Sigmoid colon (tissue), 7 donors: ENCODE measurements at places on chromosomes 7 and 10. TPM values are rescaled to one million over a fixed set of nuclear protein-coding genes. Genes with fewer than 3 reads are reported as not detected.

ANKRD61 gene
- total RNA-seq = not detected

ATOH7 gene
- not detected for total RNA-seq

PAX2 gene
- total RNA-seq = not detected

RTKN2 gene
- total RNA-seq = not detected

CCDC172 gene
- not detected for total RNA-seq

GRCh38 chr7:96973986-96974385 lies 31.4 kb upstream of the DLX6 start:
- no peak for DNase-seq

GRCh38 chr7:125424721-125425120 lies 495.1 kb upstream of the POT1 start:
- no peak for DNase-seq

- no peak for DNase-seq
Measured at GRCh38 chr7:157194948-157195347, 56.2 kb downstream of the UBE3C start.

DNA sequence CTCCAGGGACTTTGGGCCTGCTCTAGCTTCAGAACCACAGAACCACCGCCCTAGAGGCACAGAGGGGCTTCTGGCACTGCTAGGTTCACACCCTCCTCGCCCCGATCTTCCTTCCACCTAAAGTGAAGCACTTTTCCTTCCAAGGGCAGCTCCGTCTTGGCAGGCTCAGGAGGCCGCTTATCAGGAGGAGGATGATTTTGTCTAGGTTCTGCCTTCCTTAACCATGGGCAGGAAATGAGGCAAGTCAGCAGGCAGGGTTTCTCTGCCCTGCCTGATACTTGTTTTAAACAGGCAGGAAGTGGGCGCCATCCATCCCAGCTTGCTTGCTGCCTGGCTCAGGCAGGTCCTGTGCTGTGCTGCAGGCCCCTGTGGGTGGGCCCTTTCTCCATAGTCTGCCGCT lies 8.3 kb upstream of the ATP6V0E2 start:
- DNase-seq = no peak

GRCh38 chr7:114070246-114070645 lies 151.4 kb upstream of the PPP1R3A start:
- no peak for DNase-seq

- no peak for DNase-seq
Measured at GRCh38 chr7:125747966-125748365, 818.3 kb upstream of the POT1 start.

DNA sequence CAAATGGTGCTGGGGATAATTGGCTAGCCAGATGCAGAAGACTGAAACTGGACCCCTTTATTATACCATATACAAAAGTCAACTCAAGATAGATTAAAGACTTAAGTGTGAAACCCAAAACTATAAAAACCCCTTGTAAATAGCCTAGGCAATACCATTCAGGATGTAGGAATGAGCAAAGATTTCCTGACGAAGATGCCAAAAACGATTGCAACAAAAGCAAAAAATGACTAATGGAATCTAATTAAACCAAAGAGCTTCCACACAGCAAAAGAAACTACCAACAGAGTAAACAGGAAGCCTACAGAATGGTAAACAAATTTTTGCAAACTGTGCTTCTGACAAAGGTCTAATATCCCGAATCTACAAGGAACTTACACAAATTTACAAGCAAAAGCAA lies 30.9 kb upstream of the PLXDC2 start:
- DNase-seq = no peak

DNA sequence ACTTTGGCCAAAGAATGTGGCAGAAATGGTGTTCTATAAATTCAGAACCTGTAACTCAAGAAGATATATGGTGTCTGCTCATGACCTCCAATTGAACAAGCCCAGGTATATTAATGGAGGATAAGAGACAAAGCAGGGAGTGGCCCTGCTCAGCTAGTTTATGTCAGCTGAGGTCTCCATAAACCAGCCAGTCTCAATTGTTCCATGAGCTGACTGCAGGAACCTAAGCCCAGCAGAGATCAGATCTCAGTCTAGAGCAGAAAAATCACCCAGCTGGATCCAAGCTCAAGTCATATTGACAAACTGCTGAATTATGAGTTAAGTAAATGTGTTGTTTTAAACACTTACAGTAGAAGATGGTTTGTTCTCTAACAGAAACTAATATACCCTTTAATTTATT lies 105.5 kb upstream of the SGCE start:
- no peak for DNase-seq

DNA sequence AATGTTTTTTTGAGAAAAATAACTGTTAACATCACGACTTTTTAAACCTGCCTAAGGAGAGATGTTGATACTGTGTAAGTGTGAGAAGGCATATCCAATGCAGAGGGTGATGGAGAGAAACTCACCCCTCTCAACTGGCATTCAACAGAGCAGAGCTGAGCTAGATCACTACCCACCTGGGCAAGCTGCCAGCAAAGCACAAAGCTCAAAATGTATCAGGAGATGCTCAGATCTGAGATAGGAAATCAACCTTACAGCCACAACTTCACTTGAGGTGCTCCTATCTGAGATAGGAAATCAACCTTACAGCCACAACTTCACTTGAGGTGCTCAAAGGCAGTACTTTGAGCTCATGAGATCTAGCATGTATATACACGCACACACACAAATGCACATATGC lies 151.5 kb upstream of the PDE1C start:
- DNase-seq = no peak

DNA sequence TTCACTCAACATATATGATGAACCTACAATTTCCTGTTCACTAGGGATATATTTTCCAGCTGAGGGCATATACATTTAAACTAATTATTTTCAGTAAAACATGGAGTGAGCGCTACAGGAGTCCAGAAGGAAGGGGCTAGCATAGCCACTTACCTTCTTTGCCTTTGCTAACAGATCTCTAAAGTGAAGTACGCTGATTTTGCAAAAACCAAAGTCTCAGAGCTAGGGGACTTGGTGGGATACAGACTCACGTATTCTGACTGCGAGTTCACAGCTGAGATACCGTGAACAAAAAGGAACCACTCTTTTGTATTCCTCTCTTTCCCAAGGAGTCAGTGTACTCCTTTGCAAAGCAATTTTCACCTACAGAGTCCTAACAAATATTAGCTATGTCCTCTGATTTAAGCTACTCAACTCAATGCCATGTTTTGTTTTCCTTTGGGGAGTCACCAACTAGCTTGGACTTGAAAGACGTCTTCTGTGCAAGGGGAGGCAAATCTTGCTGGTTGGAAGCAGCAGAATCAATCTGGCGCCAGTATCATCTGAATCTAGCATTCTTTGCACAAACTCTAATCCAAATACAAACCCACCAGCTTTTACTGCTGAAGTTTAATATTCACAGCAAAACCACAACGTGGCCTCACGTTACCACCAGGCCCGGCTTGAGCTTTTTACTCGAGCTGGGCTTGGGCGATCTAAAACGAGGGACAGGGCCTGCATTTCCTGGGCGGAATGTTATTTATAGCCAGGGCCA lies 657 bp downstream of the CDNF start:
- no peak for DNase-seq

GRCh38 chr7:154720016-154720415 lies 282.9 kb downstream of the PAXIP1 start:
- no peak for DNase-seq

DNA sequence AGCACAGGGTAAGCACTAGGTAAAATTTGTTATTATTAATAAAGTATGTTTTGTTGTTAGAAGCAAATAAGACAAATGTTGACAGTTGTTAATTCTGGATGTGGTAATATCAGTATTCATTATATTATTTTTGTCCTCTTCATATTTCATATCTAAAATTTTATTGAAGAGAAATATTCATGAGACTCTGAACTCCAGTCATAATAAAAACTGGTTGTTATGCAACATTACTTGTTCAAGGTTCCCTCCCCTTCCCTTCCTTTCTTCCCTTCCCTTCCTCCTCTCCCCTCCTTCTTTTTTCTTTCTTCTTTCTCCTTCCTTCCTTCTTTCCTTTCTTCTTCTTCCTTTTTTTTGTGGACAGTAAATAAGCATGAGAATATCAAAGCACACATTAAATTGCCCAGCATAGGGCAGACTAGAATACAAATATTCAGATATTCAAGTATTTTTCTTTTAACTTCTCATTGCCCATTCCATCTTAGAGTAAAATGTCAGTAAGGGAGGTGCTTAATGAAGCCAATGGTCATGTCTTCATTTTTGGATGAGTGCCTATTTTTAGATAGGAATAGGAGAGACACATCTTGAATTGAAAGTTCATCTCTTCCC lies 245.0 kb downstream of the INHBA start:
- DNase-seq = no peak

- DNase-seq = no peak
Measured at GRCh38 chr10:114767101-114767985, 54.2 kb upstream of the FHIP2A start.

DNA sequence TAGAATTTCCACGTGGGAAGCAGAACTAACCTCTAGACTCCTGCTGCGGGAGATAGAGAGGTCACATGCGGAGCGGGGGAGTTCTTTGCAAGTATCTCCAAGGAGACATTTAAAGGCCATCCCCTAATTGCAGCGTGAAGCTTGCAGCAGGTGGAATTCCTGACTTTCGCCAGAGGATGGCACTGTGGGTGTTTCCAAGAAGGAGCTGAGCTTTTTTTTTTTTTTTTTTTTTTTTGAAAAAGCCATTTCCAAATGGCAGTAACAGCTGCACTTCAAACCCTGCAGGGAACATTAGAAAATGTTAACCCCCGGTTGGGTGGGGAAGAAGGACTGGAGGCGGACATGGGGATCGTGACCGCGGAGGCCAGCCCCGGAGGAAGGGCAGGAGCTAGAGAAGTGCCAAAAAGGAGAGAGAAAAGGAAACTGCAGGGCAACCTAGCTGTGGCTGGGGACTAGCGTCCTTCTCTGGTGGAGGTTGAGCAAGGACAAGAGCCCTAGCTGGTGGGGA lies 487.7 kb downstream of the TYW1 start:
- peak; percentile 68 for DNase-seq

DNA sequence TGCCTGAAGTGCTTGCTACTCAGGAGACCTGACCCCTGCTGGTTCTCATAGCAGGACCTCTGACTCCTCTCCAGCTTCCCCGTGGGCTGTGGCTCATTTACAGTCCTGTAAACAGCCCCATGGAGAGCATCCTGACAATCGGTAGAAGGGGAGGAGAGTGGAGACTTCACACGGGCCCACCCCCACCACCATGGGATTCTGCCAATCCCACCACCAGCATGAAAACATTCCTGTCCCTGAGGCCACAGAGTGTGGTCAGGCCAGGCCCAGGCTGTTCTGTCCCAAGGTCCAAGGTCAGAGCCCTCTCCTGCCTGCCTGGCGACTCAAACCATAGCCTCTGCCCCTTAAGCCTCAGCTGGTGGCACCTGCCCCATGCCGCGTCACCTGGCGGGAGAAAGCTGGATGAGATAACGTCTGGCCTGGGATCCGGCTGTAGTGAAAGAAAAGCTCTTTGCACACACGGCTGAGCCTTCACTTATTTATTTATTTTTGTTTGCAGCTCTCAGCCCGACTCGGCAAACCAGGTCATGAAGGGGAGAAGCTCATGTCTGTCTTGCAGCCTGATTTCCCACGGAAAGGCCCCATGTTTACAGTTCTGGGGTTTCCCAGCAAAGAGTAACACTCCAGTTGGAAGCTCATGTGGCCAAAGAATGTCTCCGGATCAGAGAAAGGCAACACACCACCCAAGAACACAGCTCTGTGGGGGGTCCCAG lies 293.6 kb upstream of the ZMIZ1 start:
- DNase-seq = no peak

- no peak for DNase-seq
Measured at GRCh38 chr7:102306916-102307677, 20.4 kb downstream of the SH2B2 start.

DNA sequence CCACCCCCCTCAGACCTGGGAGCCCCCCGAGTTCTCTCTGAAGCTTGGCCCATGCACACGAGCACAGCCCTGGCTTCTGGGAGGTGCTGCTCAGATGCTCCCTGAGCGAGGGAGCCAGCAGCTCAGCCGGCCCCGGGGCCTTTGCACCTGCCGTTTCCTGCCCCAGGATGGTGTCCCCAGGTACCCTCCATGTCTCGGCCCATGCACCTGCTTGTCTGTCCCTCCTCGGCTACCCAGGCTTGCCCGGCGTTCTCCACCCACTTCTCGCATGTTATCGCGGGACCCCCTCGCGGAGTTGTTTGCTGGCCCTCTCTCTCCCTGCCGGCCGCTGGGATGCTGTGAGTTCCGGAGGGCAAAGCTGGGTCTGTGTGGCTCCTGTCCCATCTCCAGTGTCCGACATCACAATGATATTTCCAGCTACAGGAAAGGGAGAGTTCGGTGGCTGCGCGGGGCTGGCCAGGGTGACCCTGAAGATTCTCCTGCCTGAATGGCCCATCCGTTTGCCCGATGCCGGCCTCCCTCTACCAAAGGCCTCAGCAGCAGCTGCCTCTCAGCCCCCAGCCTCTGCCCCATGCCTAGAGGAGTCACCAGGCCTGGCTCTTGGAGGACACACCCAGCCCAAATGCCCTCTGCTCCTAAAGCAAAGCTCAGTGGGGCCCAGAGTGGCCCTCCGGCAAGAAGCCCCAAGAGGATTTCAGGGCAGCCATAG lies 12.2 kb upstream of the LFNG start:
- no peak for DNase-seq

DNA sequence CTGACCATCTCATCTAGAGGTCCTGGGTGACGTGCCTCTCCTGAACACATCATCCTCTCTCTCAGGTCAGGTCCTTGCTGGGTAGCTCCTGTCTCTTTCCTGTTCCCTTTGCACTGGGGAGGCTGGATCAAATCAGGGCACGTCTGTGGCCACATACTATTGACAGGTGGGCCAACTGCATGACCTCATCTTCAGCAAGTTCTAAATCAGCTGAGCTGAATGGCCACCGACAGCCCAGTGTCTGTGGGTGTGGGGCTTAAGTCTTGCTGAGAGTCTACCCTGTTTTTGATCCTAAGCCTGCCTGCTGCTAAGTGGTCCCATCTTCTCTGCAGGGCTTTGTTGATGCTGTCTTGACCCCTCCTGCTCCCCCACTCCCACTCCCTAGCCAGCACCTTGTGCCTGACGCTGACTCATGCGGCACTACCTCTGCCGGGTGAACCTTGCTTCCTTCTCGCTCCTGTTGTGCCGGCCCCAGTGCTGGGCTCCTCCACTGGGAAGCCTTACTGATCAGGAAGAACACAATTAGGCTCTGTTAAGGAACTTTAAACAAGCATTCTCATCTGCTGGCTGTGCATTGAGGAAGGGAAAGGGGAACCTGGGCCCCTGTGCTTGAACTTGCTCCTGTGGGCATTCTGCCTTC lies 440.4 kb downstream of the PLXNA4 start:
- no peak for DNase-seq

- peak; percentile 82 for DNase-seq
Measured at GRCh38 chr7:113100121-113100603, 13.5 kb upstream of the GPR85 start.
